Fibroblast of mammary gland (primary cell): ENCODE measurements at places on chromosomes 3 and 15.

GRCh38 chr3:160187288-160187687 lies 37.9 kb upstream of the C3orf80 start:
- no peak for DNase-seq

DNA sequence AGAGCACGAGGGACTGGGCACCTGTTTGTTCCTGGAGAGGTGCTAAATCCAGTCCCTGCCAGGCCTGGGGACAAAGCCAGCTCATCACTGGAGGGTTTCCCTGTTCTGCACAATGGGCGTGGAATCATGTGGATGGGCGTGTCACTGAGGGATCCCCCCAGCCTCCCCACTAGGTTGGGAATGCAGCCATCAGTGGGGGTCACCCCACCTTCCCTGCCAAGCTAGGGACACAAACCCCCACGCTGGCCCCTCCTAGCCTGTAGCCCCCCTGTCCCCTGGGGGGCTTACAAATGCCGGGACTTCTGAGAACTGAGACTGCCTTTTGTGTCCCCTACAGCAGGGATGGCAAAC lies 61.9 kb downstream of the NSMCE3 start:
- DNase-seq: no peak

DNA sequence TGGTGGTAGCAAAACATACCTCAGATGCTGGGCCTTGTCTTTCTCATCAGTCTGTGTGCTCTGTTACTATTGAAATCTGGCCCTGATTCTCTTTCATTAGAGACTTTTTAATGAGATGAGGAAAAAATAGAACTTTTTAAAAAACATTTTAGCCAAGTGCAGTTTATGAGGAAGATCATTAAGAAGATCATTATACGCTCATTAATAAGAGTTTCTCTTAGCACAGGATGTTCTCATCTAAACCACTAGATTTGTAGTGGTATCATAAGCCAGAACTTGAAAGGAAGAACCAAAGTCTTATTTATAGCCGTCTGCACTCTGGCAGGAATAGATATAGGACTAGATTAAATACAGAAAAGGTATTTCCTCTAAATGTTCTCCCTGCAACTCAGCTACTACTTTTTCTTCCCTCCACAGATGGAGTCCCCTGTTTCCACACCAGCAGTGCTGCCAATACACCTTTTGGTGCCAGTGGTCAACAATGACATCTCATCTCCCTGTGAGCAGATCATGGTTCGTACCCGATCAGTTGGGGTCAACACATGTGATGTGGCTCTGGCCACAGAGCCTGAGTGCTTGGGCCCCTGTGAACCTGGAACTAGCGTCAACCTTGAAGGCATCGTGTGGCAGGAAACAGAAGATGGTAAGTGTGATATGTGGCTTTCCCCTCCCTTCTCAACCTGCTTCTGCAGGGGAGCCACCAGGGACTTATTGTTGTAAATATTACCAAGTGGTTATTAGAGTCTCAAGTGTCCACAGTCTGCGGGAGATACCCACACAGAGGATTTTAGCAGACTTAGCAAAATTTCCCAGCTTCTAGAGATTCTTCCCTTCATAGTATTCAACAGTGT lies 152.8 kb downstream of the RBPMS2 start:
- no peak for DNase-seq

- DNase-seq: no peak
Measured at GRCh38 chr3:182981038-182981380, 671 bp upstream of the DCUN1D1 start.

- DNase-seq: no peak
Measured at GRCh38 chr3:128051459-128051836, 789 bp upstream of the SEC61A1 start.

DNA sequence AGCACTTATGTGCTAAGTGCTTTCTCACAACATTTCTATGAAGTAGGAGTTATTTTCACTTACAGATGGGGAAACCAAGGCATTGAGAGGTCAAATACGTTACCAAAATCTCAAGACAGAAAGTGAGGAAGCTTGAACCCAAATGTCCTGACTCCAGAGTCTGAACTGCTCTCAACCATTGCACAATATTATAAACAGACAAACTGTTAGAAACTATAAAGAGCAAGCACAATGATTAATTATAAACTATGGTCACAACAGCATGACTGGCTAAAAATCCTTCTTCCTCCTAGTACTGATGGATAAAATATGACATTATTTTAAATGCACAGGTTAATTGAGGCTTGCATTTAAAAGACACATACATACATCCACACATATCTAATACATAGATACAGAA lies 77.9 kb upstream of the ASB14 start:
- no peak for DNase-seq

DNA sequence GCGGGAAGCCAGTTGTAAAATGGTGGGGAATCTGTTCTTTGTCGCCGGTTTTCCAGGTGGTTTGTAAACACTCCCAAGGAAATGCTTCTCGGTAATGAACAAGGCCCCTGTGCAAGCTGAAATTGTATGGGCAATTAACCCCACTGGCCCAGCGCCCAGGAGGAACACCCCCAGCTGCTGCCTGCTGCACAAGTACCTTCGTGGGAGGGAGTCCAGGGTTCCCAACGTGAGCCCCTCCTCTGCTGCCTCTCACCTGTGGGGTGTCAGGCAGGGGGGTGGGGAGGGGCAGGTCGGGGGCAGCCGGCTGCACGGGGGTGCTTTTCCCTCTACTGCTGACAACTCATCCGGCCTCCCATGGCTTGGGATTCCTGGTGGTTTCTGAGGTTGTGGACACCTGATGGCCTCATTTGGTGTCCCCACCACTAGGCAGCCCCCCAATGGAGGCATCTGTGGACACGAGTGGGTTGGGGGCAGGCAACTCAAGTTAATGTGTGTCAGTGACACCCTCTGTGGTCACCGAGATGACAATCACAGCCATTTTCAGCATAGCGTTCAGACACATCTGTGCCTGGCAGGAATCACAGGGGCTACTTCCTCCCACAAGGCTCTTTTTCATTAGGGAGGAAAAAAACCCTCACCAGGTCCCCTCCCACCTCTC lies 35.6 kb upstream of the PRR23E start:
- DNase-seq: no peak

- no peak for DNase-seq
Measured at GRCh38 chr15:62053439-62054085, 6.7 kb downstream of the VPS13C start.

DNA sequence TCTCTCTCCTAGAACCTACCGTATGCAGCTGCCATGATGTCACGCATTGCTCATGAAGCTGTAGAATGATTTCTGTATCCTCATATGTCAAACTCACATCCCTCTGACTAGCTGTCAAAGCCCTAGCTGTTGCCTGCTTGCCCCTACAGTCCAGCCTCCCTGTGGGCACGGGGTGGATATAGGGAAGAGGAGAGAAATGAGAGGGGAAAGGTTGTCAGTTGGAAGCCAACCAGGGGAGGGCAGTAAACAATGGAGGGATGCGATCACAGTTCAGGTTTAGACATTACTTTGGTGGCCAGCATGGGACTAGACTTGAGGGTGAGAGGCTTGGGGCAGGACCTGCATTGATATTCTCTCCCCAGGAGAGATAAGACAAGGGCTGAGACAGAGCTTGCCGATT lies 1.7 kb upstream of the HDGFL3 start:
- DNase-seq: no peak

DNA sequence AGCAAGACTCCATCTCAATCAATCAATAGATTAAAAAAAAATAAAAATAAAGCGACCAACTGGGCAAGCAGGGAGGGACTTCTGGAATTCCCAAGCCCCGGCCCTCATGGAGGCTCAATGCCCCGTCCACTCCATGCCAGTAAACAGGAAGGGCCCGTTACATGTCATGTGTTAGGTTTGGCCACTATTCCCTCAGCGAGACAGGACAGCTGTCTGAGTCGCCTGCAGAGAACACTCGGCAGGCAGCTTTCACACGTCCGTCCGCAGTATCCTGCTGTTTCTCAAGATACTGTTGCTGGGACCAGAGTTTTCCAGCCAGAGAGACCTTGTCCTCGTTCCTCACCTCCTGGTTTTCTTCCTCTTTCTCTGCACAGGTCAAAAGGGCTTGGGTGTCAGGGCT lies 18.0 kb downstream of the TMEM44 start:
- no peak for DNase-seq

GRCh38 chr3:191380001-191380400 lies 49.7 kb upstream of the UTS2B start:
- DNase-seq: peak; percentile 33

- DNase-seq: no peak
Measured at GRCh38 chr3:180684807-180685206, 5.5 kb upstream of the CCDC39 start.

GRCh38 chr3:9224490-9224889 lies 25.0 kb downstream of the SRGAP3 start:
- peak; percentile 19 for DNase-seq

DNA sequence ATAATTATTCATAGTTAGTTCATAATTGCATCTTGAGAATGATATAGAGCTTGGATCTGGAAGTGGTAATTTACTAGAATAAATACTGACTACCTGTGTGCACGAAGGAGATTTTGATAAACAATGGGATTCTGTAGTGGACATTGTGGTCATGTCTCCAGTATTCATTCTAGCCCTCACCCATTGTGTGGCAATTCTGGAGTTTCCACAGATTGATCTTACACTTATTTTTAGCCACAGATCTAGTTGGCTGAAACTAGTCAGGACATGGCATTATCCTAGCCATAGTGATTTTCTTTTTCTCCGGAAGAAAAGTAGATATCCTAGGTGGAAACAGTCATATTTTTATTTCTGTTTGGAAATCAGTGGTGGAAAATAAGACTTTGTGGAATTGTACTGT lies 833.1 kb downstream of the NAALADL2 start:
- DNase-seq: no peak

DNA sequence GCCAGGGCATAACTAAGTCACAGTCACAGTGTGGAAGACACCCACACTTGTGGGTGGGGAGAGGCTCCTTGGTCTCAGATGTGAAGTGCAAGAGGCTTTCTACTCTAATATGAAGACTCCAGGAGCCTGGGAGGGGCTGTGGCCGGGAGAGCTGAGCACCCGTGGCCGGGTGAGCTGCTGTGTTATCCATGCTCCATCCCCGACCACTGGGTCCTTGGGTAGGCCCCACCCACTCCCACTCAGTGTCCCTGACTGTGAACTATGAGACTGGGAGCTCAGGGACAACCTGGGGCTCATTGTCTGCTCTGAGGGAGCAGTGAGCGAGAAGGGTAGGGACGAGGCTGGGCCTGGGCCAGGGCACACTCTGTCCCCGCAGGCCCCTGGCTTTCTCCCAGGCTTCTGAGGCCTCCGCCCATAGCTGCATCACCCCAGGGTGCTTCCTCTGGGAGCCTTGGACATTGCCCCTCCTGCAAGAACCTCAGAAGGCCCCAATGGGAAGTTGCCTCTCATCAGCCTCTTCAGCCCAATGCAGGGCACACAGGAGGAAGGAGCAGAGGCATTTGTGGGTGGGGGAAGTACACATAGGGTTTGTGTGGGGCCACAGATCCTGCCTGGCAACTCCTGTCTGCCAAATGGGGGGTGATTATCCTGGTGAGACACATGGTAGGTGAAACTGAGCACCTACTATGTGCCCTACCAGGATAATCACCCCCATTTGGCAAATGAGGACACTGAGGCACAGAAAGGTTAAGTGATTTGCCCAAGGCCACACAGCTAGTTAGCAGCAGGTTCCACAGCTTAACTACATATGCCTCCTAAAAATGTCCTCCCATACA lies 2.4 kb downstream of the ANPEP start:
- peak; percentile 87 for DNase-seq

GRCh38 chr3:123300056-123300455 lies 98.3 kb downstream of the SEC22A start:
- DNase-seq: no peak

DNA sequence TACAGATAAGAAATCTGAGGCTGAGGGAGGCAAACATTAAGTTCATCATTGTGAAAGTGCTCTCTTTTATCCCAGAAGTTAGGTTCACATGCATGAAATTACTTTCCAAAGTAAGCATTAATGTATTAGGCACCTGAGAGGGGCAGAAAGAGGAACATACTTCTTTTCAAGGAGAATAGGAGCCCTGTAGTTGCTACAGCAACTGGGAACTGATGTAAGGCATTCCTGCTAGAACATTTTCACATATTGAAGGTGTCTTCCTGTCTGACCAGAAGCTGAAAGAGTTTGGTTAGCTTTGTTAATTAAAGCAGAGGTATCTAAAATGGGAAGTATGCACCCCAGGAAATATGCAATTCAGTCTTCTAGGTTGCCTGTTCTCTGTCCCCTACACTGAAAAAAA lies 65.5 kb upstream of the ZBTB20 start:
- no peak for DNase-seq

DNA sequence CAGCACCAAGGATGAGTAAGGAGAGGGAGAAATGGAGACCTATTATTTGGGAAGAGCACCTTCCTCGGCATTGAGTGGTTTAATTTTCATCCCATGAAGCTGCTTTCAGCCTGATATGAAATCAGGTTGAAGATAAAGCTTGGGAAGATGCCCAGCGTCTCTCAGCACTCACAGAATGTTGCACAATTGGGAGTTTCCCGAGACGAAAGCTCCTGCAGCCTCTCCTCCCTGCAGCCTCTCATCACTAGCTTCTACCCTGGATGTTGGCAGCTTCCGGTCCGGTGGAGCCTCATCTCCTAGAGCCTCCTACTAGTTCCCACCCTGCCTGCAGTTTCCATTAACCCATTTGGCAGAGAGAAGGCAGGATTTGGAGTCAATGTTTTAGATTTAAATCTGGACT lies 40.3 kb downstream of the EDEM1 start:
- peak; percentile 28 for DNase-seq

DNA sequence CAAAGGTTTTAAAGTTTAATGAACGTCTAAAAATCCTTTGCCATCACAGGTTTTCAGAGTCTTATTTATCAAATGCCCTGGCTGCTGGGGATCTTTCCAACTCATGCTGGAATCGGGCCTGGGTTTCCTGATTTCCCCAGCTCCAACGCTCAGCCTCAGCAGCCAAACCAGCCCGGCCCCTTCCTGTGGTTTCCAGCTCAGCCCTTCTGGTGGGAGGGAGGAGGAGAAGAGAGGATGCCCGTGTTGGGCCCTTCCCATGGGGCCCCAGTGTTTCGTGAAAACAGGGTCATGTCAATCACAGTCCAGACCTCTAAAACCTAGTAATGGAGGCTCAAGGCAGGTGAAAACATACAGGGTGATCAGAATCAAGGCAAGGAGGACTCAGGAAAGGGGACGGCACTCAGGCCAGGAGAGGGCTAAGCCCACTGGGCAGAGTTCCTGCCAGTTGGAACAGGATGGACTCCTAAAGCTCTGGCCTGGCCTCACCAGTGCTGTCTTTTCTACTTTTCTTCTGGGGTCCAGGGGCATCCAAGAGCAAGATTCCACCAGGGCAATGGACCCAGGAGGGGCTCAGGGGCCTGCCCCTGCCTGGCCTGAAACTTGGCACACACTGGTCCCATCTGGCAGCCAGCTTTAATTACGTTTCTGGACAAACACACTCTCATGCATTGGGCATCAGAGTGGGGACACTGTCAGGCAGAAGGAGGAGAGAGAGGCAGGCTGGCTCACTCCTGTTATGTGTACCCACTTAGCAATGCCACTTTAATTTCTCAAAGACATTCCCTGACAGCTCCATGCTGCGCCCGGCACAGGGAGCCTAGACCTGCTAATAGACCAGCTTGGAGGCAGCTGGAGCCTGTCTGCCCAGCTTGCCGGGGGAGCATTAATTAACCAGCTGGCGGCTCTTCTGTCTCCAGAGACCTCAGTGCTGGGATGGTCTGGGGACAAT lies 194.6 kb downstream of the FAM43A start:
- DNase-seq: peak; percentile 66
